GM06990 (cell line): ENCODE measurements at places on chromosomes 5 and 9.

GRCh38 chr5:112930082-112930344, 8.0 kb upstream of the REEP5 start:
- DNase-seq, result peak; percentile 57

DNA sequence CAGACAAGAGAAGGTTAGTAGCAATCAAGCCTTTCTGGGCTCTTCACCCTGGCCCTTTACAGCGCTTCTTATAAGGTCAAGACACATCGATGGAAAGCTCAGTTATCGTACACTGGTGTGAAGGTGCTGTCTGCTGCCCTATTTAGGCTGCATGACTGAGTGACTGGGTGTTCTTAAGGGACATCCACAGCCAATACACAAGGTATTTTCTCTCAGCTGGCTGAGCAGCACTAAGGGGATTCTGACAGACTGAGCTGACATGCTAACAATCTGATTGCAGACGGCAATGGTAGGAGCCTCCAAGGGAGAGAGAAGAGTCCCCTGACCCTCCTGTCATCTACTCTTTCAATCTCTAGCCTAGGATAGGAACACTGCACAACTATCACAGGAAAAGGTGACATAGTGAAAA, 577.9 kb downstream of the ISL1 start:
- DNase-seq, result no peak

DNA sequence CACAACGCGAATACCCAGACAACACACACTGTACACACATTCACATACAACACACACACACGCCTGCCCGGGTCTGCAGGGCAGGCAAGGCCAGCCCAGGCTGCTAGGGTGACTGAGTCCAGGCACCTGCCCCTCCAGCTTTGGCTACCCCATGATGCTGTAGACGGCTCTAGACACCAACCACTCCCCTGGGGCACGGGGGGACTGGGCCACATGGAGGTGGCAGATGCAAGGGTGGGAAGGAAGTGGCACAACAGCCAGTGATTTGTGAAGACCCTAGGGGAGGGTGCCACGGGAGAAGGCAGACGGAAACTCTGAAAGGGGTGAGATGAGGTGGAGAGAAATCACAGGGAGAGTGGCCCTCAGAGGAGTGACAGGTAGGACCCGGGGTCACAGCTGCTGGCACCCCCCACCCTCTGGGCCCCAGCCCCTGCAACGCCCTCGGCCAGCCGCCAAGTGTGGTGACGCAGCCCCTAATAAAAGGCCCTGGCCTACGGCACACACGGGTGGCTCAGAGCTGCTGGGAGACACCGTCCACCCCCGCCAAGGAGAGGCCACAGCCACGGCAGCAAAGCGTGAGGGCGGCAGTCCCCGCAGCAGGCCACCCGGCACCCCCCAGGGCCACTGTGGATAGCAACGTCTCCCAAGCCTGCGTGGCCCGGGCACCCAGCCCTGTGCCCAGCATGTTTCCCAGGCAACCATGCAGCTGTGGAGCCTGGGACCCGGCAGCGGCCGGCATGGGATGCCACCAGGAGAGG, 6.6 kb upstream of the CCDC187 start:
- no peak for DNase-seq

GRCh38 chr9:86406366-86406765, 52.2 kb upstream of the TUT7 start:
- DNase-seq, result no peak

DNA sequence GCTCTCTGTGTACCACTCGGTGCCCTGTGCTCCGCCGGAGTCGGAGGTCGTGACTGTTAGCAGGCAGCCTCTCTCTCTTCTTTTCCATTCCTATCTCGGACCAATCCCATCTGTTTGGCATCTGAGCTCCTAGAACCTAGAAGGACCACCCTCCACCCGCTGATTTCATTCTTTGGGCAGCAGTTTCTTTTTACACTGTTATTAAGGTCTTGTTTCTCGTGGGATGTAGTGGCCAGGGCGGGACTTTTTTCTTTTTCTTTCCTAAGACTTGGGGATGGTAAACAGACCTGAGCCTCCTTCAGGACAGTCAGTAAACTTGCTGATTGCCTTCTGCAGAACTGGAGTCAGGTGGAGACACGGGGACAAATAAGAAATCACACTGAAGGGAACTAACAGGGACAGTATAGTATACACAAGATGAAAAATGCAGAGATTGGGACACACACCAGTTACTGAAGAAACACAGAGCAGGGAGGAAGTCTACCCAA, 500 bp downstream of the URM1 start:
- no peak for DNase-seq

DNA sequence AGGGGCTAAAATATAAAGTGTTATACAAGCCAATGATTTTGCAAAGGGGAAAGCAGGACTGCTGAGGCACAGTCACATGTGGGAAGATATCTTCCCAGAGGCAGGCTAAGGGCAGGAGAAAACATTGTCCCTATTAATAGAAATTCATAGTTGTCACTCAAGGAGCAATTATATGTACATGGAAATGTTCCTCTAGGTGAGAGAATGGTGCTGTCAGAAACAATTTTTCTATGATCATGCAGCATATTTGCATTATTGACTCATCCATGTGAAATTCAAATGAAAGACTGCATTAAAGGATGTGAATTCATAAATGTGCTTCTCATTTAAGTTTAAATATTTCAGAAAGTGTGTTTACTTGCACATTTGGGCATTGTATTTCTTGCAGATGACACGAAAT, 775.9 kb upstream of the CDH9 start:
- no peak for DNase-seq

- DNase-seq, result no peak
Measured at GRCh38 chr5:180591311-180591887, at the start of gene SCGB3A1. TSS of gene SCGB3A1 (minus strand) at chr5:180591499. CDS start at chr5:180591462, 37 bp downstream.
